T-helper 2 cell (primary cell): ENCODE measurements at places on chromosomes 3 and 15.

DNA sequence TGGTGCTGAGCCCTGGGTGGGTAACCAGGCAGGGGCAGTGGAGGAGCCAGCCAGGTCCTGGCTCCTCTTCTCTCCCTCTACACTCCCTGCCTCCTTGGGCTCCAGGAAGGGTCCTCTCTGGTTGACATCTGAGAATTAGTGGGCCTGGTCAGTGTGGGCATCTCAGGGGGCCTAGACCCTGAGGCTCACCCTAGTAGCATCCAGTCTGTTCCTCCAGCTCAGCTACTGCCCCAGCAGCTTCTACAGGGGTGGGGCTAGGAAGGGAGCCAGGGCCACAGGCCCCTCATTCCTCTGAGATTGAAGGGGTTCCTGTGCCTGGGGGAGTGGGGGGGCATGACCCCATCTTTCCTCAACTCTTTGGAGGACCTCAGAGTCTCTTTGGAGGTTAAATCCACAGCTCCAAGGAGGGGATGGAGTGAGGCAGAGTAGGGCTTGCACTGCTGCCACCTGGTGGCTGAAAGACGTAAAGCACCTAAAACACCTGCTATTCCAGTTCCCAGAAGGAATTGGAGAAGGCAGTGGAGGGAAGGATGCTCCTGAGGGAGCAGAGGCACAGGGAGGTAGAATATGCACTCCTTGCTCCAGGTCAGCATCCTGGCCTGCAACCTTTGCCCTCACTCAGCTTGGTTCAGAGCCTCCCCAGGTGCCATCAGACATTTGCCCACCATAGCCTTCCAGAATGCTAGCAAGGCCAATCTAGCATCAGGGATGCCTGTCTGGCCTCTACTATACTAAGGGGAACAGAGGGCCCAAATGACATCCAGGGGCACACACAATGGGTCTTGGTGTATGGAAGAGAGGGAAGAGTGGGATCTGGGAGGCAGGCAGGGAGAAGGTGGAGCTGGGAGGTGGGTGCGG is 25.1 kb downstream of the C3orf18 start:
- peak; percentile 38 for DNase-seq

DNA sequence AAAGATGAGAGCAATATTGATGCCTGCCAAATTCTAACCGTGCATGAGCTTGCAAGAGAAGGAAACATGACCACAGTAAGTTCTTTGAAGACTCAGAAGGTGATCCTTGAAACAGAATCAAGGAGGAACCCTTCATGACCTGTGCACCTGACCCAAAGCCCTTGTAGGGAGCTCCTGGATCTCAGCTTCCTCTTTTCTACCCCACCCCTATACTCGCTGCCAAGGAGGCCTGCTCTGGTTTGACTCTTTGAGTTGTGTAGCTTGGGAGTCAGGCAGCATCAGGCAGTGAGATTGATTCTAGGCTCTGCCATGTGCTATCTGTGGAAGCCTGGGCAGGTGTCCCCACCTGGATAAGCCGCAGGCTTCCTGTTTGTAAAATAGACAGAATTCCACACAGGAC is 10.6 kb downstream of the TTC21A start:
- no peak for DNase-seq

DNA sequence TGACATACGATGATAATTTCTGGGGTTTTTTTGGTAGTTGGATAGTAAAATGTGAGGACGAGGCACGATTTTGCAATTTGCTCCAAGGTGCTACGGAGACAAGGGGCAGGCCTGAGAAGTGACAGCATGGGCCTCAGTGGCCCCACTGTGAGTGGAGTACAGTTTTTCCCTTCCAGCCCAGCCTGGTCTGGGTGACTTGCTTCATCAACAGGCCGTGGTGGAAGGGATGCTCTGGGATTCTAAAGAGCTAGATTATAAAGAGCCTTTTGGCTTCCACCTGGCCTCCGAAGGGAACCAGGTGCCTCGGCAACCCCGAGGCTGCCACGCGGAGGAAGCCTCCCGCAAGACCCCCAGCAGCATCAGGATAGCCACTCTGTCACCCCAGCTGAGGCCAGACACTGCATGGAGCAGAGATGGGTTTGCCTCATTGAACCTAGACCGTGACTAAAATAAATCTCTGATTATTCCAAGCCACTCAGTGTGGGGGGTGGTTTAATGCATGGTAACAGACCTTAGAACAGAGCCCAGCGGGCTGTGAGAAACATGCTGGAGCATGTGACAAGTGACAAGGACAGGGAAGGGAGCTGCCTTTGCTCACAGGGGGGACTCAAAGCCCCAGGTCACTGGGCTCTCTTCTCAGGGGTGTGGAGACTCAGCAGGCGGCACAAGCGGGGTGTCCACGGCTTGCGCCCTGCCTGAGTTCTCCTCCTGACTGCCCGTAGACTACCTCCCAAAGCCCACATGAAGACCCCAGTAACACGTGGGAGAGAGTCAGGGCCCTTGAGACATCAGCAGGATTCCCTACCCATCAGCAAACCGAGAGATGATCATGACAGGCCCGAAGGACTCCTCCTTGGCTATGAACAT is 22.6 kb upstream of the SLC41A3 start:
- no peak for DNase-seq

DNA sequence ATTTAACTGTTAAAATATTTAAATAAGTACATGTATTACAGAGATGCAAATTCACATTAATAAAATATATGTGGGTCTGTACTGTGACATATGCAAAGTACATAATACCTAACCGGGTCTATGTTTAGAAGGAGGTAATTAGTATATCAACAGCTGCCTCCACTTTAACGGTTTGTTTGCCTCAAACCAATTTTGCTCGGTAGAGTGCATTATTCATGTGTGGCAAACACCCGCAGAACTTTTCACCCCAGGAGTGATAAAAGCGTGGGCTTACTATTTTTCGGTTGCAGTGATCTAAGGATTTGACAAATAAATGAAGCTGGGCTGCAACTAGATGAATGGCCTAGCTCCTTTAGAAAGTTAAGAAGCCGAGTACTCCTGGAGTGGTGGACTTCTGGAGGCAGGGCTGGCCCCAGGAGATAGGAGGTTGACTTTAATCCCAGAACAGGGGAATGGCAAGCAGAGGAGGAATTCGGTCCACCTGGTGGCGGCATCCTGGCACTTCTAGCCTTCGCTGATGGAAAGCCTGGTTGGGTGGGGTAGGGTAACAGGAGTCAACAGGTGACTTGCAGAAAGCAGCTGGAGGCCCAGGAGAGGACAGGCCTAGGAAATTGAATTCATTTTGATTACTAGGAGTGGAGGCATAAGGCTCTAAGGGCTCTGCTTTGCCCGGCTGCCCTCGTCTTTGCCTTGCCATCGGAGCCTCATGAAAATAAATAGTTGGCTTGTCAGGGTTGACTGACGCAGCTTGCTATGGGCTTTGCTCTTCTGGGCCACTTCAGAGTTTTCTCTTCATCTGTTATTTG is 2.4 kb downstream of the SLCO3A1 start:
- no peak for DNase-seq

GRCh38 chr15:78044407-78045155 is 32.9 kb downstream of the TBC1D2B start:
- DNase-seq = peak; percentile 84

DNA sequence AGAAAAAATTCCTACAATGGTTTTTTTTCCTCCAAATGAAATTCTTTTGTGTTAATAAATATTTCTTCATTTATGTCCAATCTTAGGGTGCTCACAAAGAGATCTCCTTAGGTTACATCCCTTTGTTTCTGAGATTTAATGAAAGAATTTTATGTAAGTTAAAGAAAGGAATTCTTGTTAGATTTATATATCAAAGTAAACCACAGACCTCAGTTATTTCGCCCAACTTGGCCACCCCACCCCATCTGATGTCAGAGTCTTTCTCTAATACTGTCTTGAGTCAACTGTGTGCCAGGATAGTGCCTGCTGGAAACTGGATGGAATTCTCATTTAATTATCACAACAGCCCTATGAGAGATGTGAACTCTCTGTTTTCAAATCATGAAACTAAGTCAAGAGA is 259.9 kb downstream of the OPA1 start:
- no peak for DNase-seq

- DNase-seq = no peak
Measured at GRCh38 chr15:60982249-60982910, 246.7 kb downstream of the RORA start.

GRCh38 chr15:77706482-77707244 is 74.0 kb upstream of the LINGO1 start:
- no peak for DNase-seq

- no peak for DNase-seq
Measured at GRCh38 chr3:4343258-4343657, 40.1 kb downstream of the SETMAR start.

- DNase-seq = no peak
Measured at GRCh38 chr15:59352683-59353082, 20.0 kb downstream of the MYO1E start.

DNA sequence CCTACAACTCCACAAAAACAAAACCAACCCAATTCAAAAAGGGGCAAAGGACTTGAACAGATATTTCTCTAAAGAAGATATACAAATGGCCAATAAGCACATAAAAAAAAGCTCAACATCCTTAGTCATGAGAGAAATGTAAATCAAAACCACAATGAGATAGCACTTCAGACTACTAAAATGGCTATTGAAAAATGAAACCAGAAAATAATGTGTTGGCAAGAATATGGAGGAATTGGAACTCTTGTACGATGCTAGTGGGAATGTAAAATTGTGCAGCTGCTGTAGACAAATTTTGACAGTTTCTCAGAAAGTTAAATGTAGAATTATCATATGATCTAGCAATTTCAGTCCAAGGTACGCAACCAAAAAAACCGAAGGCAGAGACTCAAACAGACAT is 29.0 kb downstream of the KY start:
- no peak for DNase-seq

DNA sequence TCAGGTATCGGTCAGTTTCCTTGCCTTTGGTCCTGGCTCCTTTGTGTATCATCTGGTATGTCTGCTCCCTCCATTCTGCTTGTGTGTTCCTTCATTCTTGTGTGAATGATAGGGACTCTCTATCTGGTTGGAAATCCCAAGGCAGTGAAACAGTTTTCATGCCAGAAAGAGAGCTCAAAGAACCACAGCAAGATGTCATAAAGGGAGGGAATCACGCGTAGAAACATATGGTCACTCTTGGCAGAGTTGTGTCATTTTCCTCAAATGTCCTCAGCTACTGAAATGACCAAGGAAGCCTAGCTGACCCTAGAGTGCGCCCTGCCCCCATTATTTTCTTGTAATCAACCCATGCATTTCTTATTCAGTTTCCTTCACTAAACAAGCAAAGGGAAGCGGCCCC is 48.0 kb downstream of the RASGRP1 start:
- DNase-seq = no peak

DNA sequence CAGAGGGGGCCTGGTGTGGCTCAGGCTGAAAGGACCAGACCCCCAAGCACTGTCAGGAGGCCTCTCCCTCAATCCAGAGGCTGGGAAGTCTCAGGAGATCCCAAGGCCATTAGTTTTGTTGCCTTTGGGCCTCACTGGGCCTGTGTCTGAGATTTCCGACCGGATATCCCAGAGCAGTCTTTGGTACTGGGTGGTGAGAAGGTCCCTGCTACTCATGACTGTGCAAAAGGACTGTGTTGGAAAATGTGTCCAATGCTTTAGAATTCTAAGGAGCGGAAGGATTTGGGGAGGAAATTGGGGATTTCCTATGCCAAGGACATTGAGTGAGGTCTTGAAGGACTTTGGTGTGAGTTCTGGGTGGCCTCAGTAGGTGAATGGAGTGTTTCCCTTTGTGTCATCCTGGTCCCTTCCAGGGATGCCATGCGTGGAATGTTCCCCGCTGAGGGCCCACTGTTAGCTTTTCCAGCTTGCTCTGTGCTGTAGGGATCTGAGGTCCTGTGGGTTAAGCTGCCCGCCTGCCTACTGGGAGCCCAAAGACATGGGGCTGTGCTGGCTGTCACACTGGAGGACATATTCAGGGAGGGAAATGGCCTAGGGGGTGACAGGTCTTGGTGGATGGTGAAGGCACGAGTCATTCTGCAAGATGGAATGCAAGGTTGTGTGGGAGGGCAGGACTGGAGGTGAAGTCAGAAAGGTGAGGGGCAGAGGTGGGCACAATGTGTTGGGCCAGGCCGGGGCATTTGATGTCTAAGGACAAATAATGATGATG is 16.4 kb downstream of the SMAD6 start:
- DNase-seq = no peak

GRCh38 chr3:132378846-132379245 is 38.5 kb upstream of the DNAJC13 start:
- no peak for DNase-seq

- DNase-seq = no peak
Measured at GRCh38 chr15:69893863-69894262, 203.9 kb downstream of the TLE3 start.

- DNase-seq = no peak
Measured at GRCh38 chr3:136994772-136995516, 37.2 kb downstream of the IL20RB start.

DNA sequence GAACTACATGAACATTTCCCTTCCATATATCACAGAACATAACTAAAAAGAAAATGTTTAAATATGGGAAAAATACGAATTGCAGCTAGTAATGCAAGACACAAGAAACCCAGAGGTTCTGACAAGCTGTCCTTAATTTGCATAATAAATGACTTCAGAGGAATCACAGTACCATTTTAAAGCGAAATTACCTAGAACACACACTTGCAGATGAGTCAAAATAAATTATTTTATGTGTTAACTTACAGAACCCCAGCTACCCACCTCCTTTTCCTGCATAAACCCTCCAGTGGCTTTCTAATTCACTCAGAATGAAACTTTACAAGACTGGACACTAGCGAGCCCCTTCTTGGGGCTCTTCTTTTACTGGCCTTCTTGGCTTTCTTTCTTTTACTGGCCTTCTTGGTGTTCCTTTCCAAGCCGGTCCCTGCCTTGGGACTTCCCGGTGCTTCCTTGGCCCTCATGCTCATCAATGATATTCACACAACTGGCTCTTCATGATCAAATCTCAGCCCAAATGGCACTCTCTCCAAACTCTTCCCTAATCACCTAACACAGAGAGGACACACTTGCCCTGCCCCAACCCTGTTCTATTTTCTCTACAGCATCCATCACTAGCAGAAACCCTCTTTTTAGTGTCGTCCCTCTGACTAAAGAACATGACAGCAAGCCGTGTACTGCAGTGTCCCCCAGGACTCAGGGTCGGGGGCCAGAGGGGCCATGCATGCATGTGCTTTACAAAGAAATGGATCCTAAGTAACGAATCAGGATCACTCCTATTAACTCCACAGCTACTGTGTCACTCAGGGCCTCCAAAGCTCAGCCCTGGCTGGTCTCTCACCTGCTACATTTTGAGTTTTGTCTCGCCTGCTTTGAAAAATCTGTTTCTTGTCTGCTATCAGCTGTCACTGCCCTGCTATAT is 4.8 kb downstream of the CHSY1 start:
- DNase-seq = no peak

DNA sequence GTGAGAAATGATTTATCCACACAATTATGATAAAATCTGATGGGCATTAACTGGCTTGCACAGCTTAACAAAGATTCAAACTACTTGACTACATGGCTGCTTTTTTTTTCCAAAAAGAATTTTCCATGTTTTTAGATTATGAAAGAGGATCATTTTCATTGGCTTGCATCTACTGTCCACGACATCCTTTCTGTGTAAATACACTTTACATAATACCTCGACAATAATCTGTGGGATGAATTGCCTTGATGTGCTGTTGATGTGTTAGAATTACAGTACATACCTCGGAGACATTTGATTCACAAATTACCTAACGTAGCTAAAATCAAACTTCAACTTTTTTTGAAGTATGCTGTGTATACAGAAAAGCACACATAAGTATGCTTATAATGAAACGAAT is 104.4 kb downstream of the PPP2R3A start:
- no peak for DNase-seq

- no peak for DNase-seq
Measured at GRCh38 chr15:87902772-87903426, 353.6 kb downstream of the NTRK3 start.
